ENCODE measurements at places on chromosomes 2 and 18.

DNA sequence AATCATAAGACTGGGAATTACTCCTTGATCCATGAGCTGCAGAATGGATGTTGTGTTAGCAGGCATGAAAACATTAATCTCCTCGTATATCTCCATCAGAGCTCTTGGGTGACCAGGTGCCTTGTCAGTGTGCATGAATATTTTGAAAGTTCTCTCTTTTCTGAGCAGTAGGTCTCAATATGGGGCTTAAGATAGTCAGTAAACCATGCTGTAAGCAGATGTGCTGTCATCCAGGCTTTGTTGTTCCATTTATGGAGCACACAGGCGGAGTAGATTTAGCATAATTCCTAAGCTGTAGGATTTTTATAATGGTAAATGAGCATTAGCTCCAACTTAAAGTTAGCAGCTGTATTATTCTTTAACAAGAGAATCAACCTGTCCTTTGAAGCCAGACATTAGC, 160.3 kb downstream of the MYO1B start:
- DNase-seq, result no peak

- no peak for DNase-seq
Measured at GRCh38 chr2:101114268-101114783, 36.9 kb downstream of the TBC1D8 start.

GRCh38 chr2:121810959-121811853, 55.8 kb downstream of the TSN start:
- DNase-seq, result peak; percentile 35

GRCh38 chr2:234341306-234341985, 155.4 kb downstream of the ARL4C start:
- no peak for DNase-seq

- no peak for DNase-seq
Measured at GRCh38 chr2:174074831-174075230, 109.7 kb upstream of the SP3 start.

DNA sequence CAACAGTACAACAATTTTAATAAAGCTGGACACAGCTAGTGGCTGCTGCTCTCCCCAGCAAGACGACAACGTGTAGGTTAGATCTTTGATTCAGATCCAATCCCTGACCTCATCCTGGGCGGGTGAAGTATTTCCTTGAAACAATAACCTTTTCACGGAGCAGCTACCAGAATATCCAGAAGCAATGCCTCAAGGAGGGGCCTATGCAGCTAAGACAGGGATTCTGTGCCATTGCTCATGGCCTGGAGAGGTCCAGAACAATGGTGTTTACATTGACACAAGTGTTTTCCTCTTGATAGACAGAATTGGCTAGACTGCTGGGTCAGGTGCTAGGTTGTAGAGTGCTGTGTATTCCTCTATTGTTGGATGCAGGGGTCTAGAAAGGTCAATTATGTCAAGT, 520.1 kb downstream of the BCL11A start:
- DNase-seq, result no peak

- no peak for DNase-seq
Measured at GRCh38 chr2:78154586-78154985, 632.4 kb upstream of the LRRTM4 start.

DNA sequence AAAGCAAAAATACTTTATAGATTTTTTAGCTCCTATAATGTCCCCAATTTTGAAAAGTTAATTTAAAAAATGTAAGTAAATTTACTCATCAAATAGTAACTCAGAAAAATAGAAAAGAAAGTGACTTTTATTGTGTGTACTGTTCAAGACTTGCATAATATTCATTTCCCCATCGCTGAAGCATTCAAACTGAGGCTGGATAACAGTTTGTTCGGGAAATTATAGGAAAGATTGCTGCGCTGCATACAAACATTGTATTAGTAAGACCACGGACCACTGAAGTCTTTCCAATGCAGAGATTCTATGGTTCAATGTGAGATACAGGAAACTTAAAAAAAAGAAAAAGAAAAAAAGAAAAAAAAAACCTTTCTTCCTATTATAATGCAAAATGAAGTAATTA, 10.4 kb downstream of the STK17B start:
- no peak for DNase-seq

- DNase-seq, result peak; percentile 39
Measured at GRCh38 chr2:191245869-191246531, 796 bp downstream of the MYO1B start.

- no peak for DNase-seq
Measured at GRCh38 chr18:57022716-57023115, 124.2 kb upstream of the BOD1L2 start.

- no peak for DNase-seq
Measured at GRCh38 chr2:164722616-164723338, 101.5 kb upstream of the GRB14 start.

DNA sequence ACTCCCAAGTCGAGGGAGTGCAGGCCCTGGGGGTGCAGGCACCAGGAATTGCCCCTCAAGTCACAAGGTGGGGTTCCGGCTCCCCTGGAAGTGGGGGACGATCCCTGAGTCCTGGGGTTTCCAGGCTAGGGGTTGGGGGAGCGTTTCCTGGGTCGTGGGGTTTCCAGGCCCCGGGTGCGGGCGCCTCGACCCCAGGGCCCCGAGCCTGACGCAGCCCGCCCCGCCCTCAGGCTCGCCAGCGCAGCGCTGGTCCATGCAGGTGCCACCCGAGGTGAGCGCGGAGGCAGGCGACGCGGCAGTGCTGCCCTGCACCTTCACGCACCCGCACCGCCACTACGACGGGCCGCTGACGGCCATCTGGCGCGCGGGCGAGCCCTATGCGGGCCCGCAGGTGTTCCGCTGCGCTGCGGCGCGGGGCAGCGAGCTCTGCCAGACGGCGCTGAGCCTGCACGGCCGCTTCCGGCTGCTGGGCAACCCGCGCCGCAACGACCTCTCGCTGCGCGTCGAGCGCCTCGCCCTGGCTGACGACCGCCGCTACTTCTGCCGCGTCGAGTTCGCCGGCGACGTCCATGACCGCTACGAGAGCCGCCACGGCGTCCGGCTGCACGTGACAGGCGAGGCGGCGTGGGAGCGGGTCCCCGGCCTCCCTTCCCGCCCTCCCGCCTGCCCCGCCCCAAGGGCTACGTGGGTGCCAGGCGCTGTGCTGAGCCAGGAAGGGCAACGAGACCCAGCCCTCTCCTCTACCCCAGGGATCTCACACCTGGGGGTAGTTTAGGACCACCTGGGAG, 12.0 kb downstream of the SIGLEC15 start:
- no peak for DNase-seq

- DNase-seq, result no peak
Measured at GRCh38 chr2:63668000-63668399, 79.2 kb downstream of the MDH1 start.

DNA sequence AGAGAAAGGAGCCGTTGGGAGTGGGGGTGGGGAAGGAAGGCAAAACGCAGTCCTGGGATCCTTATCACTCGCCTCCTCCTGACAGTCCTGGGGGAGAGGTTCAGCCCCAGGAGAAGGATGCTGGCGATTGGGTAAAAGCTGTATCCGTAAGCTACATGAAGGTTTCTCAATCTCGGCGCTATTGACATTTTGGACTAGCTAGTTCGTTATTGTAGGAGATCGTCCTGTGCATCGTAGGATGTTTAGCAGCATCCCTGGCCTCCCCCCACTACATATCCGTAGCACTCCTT, 511 bp upstream of the TP53I3 start:
- DNase-seq, result no peak

DNA sequence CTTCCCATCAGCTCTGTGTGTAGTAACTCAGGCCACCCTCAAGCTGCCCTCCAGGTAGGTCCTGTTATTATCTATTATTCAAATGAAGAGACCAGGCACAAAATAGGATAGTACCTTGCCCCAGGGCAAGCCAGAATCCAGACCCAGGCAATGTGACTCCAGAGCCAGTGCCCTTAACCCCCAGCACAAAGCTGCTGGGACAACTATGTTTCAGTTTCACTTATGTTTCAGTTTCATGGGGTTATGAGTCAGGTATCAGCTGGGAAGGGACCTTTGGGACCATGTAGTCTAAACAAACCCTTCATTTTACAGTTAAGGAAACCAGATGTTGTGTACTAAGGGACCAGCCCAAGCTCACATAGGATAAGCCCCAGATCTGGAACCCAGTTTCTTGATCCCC, 10.0 kb downstream of the HK2 start:
- DNase-seq, result no peak
